ENCODE measurements at places on chromosomes 7 and 10. TPM values are rescaled to one million over a fixed set of nuclear protein-coding genes. Genes with fewer than 3 reads are reported as not detected.

CDC14C gene
- not detected for total RNA-seq

NCAPG2 gene
- 70.3 TPM for total RNA-seq

FEZF1 gene
- not detected for total RNA-seq

PRR15 gene
- 0.22 TPM for total RNA-seq

NPY gene
- not detected for total RNA-seq

FUOM gene
- total RNA-seq: 9.5 TPM

PAX2 gene
- total RNA-seq: not detected

CYP3A7 gene
- 0.55 TPM for total RNA-seq

CNNM2 gene
- total RNA-seq: 6.5 TPM

TMEM139 gene
- under 0.01 TPM for total RNA-seq

NANOS1 gene
- total RNA-seq: under 0.01 TPM

PPP1R17 gene
- total RNA-seq: not detected

SEMA3D gene
- total RNA-seq: 13.4 TPM

LRRC4 gene
- total RNA-seq: 0.22 TPM

ANKRD1 gene
- 1.00 TPM for total RNA-seq

WNT8B gene
- not detected for total RNA-seq

NKX1-2 gene
- not detected for total RNA-seq

AOAH gene
- not detected for total RNA-seq

SKIDA1 gene
- 1.1 TPM for total RNA-seq

GPNMB gene
- total RNA-seq: 280 TPM

EPHA1 gene
- total RNA-seq: 0.33 TPM

RPEL1 gene
- total RNA-seq: under 0.01 TPM

TMEM213 gene
- not detected for total RNA-seq

TUBAL3 gene
- total RNA-seq: not detected

NUTM2D gene
- 0.62 TPM for total RNA-seq

FOXI2 gene
- not detected for total RNA-seq

C10orf53 gene
- total RNA-seq: under 0.01 TPM

GARIN1A gene
- total RNA-seq: 0.33 TPM

CD36 gene
- total RNA-seq: 2.6 TPM

C10orf105 gene
- total RNA-seq: under 0.01 TPM

RGR gene
- not detected for total RNA-seq

NKX2-3 gene
- not detected for total RNA-seq
